Activated T-cell treated with anti-CD3 and anti-CD28 coated beads, Interleukin-2, amount 50 U/mL, for 72 hours (primary cell): ENCODE measurements at places on chromosomes 6 and 20. TPM values are rescaled to one million over a fixed set of nuclear protein-coding genes. Genes with fewer than 3 reads are reported as not detected.

MYH7B gene
- 1.2 TPM for total RNA-seq

DNA sequence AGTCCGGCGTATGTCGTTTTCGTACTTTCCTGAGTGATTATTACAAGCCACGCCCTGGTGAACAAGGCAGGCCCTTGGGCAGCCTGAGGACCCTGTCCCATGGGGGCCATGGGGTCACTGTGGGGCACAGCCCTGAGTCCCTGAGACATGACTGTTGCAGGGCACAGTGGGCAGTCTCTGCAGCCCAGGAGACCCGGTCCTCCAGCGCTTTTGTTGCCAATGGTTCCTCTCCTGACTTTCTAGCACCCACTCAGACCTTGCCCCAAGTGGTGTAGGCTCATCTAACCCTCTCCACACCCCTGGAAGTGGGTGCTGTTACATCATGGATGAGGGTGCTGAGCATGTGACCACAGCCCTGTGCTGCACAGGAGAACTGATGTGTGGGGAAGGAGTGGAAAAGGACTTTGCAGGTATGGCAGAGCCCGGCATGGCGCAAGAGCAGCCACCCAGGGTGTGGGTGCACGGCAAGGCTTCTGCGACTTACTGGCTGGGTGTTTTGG, 319.5 kb downstream of the TAF4 start:
- DNase-seq: no peak

SPINT4 gene
- not detected for total RNA-seq

GRCh38 chr6:90284236-90285041, 12.2 kb downstream of the BACH2 start:
- DNase-seq: peak; percentile 61

GRCh38 chr6:90194371-90194841, 102.2 kb downstream of the BACH2 start:
- peak; percentile 48 for DNase-seq

DNA sequence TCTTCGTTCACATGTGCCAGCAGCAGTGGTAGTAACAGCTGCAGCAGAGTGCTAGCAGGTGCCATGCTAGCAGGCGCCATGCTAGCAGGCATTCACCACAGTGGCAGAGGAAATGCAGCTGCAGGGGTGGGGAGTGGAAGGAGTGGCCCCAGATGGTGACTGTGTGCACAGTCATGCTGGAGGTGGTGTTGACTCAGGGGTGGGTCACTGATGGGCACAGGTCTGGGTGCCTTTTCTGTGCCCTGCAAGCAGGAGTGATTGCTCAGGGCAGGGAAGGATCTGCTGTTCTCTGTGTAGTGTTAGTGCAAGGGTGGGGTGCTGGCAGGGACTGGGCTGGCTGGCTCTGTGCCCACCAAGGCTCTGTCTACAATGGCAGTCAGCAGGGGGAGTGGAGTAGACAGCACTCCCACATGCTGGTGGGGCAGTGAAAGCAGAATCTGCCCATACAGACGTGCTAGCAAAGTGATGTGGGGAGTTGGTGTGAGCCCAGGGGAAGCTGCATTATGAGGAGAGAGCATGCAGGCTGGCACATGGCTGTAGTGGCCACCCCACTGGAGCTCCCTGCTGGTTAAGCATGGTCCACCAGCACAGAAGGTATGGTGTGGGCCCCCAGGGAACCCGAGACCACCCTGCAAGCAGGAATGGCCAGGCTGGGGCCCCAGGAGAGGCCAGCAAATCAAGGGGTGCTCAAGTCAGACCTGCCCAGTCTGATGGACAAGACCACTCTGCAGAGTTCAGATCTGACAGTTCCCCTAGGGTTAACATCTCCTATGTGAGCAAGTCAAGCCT, 11.4 kb upstream of the TSPYL4 start:
- DNase-seq: peak; percentile 32

FOXA2 gene
- not detected for total RNA-seq

DNA sequence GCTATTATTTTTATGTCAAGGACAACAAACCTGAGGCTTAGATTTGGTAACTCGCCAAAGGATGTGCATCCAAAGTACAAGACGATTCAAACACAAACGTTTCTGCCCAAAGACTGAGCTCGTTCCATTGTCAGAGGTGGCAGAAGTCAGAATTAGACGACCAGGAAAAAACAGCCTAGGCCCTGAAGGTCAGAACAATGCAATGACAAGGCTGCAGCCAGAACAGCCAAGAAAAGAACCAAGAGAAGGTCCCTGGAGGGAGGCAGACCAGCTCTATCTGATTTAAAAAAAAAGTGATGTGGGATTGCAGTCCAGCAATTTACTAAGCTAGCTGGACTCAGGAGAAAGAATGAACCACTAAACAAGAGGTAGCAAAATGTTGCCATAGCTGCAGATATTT, 54.2 kb downstream of the NCOA7 start:
- no peak for DNase-seq

DNA sequence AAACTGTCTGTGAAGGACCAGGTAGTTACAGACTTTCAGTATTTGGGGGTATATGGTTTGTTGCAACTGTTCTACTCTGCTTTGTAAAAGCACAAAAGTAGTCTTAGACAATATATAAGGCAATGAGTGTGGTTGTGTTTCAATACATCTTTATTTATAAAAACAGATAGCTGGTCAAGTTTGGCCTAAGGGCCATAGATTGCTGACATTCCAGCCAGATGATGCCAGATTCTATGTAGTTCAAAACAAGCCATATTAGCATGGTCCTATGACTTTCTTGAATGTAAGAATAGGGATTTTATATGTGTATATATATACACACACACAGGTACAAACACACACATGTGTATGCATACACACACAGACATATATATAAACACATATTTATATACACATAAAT, 201.8 kb downstream of the GRIK2 start:
- no peak for DNase-seq

DNA sequence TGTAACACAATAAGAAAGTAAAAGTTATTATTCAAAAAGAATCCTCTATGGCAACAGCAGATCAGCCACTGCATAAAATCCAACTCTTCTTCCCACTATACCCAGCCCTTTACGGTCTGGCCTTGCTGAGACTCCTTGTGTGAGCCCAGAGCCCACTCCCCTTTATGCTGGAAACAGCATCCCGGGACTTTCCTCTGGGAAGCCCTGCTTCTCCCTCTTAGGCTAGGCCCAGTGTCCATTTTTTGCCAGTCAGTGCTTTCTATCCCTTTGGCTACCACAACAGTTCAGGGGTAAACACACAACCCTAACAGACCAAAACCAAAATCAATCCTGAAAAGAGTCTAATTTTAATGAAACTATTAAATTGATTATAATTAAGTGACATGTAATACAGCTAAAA, 20.6 kb downstream of the FKBP5 start:
- DNase-seq: no peak

PACRG gene
- total RNA-seq: not detected

GRCh38 chr6:22471132-22471690, 98.2 kb upstream of the HDGFL1 start:
- DNase-seq: no peak

- DNase-seq: no peak
These were observed 212.6 kb upstream of the MOCS1 start for GRCh38 chr6:40146902-40147301.

GRCh38 chr6:143183666-143184065, 123.0 kb downstream of the AIG1 start:
- no peak for DNase-seq

- DNase-seq: no peak
These were observed 33.9 kb upstream of the RNGTT start for GRCh38 chr6:88997327-88997726.

- peak; percentile 51 for DNase-seq
These were observed 47.1 kb downstream of the DST start for GRCh38 chr6:56595490-56596122.

- no peak for DNase-seq
These were observed 16.2 kb downstream of the HMGN4 start for GRCh38 chr6:26554447-26554696.

IL20RA gene
- not detected for total RNA-seq

DNA sequence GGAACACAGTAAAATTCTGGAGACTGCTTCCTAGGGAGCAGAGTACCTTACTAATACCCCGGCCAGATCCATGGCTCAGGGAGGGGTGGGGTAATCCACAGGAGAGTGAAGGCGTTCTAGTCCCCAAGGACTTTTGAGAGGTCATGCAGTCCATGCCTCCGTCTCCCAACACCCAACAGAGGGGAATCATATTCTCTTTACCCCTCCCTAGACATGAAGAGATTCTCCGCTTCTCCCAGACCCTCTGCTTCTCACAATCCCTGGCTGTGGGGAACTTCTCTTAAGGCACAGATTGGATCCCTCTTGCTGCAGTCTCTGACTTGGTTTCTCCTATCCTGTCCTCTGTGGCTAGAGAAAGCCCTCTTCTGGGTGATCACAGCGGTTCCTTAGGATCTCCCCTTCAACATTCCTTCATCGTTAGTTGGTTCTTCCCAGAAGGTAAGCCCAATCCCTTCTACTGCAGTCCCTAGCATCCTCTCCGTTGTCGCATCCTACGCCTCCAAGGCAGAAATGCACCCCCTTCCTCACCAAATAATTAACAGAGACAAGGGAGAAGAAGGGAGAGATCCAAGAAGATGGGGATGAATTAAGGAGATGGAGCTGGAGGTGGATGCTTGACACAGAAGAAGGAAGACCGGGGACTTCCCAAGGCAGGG, 562 bp downstream of the GGT7 start:
- DNase-seq: no peak

GRCh38 chr6:44167567-44167966, 8.9 kb downstream of the CAPN11 start:
- DNase-seq: no peak

GRCh38 chr20:46132705-46133120, 14.6 kb downstream of the CD40 start:
- DNase-seq: peak; percentile 72

GRCh38 chr6:50850223-50851048, 31.8 kb downstream of the TFAP2B start:
- DNase-seq: no peak

SIM1 gene
- total RNA-seq: 0.07 TPM

GRCh38 chr6:44699082-44699481, 311.6 kb downstream of the CDC5L start:
- DNase-seq: no peak

DNA sequence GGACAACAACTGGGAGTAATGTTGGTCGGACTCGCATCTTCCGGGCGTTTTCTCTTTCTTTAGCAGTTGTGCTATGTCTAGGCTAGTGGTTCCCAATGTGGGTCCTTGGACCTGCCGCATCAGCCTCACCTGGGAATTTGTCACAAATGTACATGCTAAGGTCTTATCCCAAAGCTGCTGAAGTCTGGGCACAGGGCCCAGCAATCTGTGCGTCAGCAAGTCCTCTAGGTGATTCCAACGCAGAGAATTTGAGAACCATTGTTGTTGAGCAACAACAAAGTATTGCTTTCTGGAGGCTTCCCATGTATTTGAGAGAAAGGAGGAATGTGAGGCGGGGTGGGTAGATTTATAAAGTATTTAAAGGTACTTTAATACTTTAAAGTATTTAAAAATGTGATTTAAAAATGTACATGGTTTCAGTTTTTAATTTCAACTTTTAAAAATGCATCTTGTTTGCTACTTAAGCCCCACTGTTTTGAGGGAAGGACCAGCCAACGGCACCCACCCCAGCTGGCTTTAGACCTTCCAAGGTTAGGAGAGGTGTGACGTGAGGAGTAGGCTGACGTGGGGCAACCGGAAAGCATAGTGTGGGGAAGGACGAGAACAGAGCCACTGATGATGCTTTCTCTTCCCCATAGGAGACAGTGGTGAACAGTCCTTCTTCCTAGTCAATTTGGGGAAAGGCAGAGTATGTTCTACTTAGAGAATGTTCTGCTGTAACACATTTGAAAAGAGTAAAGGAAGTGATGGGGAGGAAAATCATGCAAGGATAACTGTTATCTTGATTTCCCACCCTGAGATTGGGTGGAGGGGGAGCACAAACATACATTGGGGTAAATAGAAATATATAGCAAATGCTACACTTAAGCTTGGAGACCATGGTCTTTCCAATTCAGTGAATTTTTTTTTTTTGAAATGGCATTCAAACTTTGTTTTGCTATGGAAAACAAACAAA, 4.3 kb downstream of the UST start:
- DNase-seq: no peak

DNA sequence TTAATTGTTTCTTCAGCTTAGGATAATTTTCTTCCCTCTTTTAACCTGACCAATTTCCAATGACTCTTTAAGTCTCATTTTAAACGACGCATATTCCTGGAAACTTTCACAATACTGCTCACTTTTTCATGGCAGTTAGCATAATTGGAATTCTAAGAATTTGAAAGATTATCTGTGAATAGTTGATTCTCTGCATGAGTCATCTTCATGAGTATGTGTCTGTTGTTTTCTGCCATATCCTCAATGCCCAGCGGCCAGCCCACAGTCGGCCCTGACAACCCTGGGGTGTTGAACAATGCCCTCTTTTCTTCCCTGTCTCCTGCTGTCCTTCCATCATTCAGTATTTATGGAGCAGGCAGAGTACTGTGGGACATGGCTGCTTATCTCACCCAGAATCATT, 554.2 kb downstream of the CDH26 start:
- DNase-seq: no peak

ZKSCAN8 gene
- 29.8 TPM for total RNA-seq

PXT1 gene
- 0.48 TPM for total RNA-seq

- DNase-seq: no peak
These were observed 12.5 kb downstream of the WDR27 start for GRCh38 chr6:169689287-169689686.

KIAA1755 gene
- not detected for total RNA-seq

DNA sequence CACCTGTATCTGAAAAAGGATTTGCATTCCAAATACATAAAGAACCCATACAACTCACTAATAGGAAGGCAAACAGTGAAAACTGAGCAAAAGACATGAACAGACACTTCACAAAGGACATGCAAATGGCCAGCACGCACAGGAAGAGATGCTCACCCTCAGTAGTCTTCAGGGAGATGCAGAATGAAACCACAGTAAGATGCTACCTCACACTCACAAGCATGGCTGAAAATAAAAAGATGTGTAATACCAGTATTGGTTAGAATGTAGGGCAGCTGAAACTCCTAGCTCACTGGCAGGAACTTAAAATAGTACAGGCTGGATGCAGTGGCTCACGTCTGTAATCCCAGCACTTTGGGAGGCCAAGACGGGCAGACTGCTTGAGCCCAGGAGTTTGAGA, 64.6 kb downstream of the SNX5 start:
- DNase-seq: peak; percentile 37

DNA sequence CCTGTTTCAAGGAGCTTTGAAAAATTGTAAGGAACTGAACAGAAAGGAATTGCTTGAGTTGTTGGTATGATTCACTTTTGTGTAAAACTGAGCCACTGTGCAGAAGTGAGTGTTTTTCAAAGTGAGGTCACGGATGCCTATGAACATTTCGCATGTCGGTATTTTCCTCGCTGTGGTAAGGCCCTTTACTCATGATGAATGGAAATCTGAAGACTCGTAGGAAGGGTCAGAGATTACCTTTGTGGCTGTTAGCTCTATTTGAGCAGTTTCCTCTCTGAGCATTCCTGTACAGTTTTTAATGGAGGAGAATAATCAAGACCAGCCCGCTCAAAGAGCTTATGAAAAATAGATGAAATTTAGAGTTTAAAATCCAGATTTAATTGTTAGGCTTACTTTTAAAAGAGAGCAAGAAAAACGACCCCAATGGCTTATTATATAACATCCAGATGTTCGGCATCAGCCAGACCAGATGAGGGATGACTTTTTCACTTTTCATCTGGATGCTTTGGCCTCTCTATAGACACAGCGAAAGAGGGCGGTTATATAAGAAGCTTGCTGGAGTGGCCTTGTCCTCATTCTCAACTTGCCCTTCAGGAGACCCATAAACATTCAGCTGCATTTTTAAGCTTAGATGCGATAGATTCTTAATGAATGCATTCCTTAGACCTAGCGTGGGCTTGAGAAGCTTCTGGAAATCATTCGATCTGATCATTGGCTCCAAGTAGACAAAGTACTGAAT, 99.5 kb downstream of the CD83 start:
- DNase-seq: no peak
